ENCODE measurements at places on chromosomes 16 and 17.

DNA sequence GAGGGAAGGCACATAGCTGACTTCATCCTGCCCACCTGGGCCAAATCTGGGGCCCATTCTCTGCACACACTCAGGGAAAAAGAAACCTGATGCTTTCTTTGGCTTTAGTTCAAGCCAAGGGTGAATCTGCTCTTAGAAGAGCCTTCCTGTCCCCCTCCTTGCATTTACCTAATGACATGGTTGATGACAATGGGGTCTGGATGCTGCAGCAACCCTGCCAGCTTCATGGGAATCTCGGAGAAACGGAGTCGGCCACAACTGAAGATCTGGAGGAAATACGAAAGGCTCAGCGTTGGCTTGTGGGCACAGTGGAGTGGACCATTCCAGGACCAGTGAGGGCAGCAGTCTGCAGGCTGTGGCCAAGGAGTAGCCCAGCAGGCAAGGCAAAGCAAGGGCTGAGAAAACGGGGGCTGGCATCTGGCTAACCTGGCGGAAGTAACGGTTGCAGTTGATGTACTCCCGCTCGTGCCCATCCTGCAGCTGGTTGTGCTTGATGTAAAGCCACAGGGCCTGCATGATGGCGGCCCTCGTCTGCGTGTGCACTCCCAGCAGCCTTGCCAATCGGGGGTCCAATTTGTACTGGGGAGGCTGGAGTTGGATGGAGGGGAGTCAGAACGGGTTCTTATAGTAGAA is 6.4 kb upstream of the FTSJ3 start:
- DNase-seq, result no peak

GRCh38 chr17:76645481-76645880 is 1.9 kb upstream of the ST6GALNAC1 start:
- DNase-seq, result no peak

- no peak for DNase-seq
Observed at GRCh38 chr16:57798267-57798810, 4.0 kb downstream of the KIFC3 start.

- no peak for DNase-seq
Observed at GRCh38 chr17:28472871-28473497, 460 bp upstream of the SLC13A2 start.

- DNase-seq, result no peak
Observed at GRCh38 chr17:55198690-55199370, 65.9 kb upstream of the HLF start.

- DNase-seq, result no peak
Observed at GRCh38 chr16:6835941-6836340, 496.7 kb upstream of the RBFOX1 start.

All from A172 (cell line).